ENCODE measurements at places on chromosomes 12 and 14.

GRCh38 chr12:93135286-93136239, 206.5 kb upstream of the EEA1 start:
- DNase-seq = peak; percentile 73

GRCh38 chr12:76259106-76259505, 89.1 kb downstream of the BBS10 start:
- DNase-seq = no peak

DNA sequence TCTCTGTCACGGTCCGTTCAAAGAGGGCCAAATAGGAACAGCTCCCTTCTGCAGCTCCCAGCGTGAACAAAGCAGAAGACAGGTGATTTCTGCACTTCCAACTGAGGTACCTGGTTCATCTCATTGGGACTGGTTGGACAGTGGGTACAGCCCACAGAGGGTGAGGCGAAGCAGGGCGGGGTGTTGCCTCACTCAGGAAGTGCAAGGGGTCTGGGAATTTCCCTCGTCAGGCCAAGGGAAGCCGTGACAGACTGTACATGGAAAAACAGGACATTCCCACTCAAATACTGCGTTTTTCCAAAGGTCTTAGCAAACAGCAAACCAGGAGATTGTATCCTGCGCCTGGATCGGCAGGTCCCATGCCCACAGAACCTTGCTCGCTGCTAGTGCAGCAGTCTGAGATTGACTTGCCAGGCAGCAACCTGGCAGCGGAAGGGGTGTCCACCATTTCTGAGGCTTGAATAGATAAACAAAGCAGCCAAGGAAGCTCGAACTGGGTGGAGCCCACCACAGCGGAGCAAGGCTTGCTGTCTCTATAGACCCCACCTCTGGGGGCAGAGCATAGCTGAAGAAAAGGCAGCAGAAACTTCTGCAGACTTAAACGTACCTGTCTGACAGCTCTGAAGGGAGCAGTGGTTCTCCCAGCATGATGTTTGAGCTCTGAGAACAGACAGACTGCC, 22.7 kb downstream of the SLC38A1 start:
- DNase-seq = no peak

GRCh38 chr12:103879878-103880277, 38.8 kb upstream of the NT5DC3 start:
- DNase-seq = no peak

DNA sequence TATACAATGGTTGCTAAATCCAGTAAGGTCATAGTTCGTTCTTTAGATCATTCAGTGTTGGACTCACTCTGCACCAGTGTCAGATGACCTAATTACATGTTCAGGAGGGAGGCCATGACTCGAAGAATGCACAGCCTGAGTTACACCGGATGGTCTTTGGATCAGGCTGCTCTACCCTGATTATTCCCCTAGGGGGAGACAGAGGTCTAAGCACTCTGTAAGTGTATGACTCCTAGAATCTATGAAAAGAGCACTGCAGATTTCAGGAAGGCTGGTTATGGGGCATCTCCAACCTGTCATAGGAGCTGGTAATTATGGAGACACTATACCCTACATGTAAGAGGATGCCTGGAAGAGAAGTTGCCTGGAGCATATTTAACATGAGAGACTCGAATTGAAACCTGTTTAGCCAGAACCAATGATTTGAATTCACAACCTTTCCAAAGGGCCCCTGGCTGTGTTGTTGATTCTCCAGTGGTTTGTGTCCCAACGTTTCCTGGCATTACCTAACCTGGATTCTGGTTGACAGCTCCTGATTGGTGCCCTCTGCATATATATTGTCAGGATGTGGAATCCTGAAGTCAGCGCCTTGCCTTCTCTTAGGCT, at the start of gene MUCL1:
TSS of gene MUCL1 (plus strand) at position 584 of the 606 bp plus-strand sequence. CDS start 67 bp downstream, outside the sequence.
- peak; percentile 70 for DNase-seq

GRCh38 chr14:52878469-52878868, 72.4 kb downstream of the FERMT2 start:
- DNase-seq = no peak

- DNase-seq = no peak
These were observed 98.8 kb downstream of the OSBPL8 start for GRCh38 chr12:76460807-76461206.

GRCh38 chr12:79737875-79738718, 47.3 kb upstream of the PAWR start:
- DNase-seq = peak; percentile 73

DNA sequence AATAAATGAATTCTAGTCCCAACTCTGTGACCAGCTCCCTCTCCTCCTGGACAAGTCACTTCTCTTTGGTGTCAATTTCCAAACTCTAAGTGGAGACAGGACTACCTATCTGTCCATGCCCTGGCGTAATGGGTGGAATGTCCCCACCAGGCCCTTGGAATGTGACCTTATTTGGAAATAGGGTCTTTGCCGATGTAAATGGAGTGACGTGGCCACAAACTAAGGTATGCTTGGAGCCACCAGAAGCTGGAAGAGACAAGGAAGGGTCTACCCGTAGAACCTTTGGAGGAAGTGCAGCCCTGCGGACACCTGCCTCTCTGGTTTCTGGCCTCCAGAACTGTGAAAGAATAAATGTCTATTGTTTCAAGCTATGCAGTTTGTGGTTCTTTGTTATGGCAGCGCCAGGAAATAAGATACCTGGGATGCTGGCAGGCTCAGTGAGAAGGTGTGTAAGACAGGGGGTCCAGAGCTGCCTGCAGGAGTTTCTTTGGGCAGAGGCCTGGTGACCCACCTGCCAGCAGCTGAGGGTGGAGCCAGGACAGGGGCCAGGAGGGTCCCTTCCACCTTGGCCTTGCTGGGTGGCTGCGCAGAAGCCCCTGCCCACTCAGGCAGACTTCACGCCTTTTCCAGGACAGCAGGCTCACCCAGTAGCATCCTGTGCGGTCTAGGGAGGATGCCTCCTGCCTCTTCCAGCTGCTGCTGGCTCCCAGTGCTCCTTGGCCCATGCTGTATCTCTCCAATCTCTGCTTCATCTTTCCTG, 45.8 kb downstream of the ARL6IP4 start:
- peak; percentile 19 for DNase-seq

DNA sequence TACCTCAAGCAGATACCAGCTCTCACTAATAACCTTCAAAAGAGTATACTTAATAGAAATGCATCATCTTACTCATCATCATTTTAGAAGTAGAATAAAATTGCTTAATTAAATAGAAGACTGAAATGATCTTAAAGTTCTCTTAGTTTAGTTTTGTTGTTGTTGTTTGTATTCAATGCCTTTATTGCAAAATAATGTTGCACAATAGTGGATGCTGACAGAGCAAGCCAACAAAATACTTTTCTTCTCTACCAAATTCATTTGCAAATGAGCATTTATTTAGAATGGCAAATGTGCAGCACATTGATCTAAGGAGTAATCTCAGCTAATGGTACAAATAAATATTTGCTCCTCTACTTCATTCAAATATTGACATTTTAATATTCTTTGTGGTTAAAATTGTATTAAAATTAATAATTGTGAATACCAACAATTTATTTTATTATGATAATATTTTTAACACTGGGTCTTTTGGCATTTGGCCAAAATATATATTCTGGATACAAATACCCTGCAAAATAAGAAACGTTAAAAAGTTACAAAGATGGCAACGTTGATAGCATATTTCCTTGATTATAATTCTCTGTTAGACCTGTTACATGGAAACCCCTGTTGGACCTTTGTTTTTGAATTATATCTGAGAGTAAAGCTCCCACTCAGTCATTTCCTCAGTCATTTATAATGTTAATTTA, 496.1 kb downstream of the RERGL start:
- DNase-seq = no peak

DNA sequence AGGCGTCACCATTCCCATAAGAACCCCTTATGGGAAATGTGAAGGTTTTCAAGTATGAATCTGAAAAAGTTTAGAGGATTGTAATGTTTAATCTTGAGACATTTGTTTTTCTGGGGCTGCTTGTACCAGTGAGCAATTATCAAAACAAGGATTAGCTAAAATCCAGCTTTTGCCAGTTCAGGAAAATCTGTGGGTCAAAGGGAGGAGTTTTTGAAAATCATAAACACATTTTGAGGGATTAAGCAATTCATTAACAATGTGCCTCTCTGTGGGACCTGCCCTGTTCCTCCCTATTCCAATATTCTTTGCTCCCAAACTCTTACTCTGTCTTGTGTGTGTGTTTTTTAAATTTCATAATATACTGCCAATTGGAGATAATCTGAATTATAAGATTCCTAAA, 11.7 kb upstream of the DAAM1 start:
- DNase-seq = no peak

- no peak for DNase-seq
These were observed 170.6 kb upstream of the PWP1 start for GRCh38 chr12:107514887-107515445.

- DNase-seq = no peak
These were observed 15.9 kb downstream of the PYROXD1 start for GRCh38 chr12:21453312-21453852.

DNA sequence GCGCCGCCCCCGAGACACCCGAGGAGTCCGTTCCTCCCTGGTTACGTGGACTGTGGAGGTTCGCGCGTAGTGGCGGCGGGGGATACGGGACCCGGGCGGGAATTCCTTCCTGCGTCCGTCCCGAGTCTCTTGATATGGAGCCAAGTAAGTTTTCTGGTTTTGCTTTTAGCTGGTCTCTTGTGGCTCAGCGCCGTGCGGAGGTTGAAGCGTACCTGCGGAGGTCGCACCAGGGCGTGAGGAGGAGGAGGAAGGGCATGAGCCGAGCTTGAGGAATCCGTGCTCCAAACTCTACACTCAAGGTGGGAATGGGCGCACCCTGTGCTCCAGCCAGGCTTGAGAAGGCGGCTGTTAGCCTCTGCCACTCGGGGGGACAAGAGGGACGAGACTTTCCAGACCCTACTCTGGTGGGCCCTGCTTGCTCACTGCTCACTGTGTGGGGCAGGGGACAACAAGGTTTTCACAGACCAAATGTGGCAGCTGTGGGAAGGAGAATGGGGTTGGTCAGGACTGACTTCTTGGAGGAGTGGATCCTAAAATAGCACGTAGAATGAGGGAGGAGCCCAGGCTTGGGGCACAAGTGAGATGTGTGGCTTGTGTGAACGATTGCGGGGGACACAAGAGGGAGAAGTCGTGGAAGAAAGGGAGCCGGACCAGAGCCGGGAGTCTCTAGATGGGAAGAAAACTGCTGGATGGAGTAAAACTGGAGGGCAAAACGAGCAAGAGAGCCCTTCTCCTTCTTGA, 577 bp downstream of the ATG101 start:
- DNase-seq = no peak

GRCh38 chr12:114693059-114693531, 9.1 kb upstream of the TBX3 start:
- no peak for DNase-seq

DNA sequence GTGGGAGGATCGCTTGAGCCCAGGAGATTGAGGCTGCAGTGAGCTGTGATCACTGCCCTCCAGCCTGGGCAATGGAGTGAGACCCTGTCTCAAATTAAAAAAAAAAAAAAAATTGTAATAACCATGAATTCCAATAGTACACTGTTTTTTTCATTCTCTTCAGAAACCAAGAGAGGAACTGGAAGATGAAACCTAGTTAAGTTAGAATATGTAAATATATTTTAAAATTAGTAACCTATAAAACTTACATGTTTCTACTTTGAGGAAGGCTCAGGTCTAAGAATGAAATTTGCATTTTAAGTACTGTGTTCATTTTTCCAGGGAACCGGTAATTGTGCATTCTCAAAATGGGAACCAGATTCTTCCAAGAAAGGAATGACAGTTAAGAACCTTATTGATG, 18.8 kb downstream of the KNTC1 start:
- DNase-seq = no peak

DNA sequence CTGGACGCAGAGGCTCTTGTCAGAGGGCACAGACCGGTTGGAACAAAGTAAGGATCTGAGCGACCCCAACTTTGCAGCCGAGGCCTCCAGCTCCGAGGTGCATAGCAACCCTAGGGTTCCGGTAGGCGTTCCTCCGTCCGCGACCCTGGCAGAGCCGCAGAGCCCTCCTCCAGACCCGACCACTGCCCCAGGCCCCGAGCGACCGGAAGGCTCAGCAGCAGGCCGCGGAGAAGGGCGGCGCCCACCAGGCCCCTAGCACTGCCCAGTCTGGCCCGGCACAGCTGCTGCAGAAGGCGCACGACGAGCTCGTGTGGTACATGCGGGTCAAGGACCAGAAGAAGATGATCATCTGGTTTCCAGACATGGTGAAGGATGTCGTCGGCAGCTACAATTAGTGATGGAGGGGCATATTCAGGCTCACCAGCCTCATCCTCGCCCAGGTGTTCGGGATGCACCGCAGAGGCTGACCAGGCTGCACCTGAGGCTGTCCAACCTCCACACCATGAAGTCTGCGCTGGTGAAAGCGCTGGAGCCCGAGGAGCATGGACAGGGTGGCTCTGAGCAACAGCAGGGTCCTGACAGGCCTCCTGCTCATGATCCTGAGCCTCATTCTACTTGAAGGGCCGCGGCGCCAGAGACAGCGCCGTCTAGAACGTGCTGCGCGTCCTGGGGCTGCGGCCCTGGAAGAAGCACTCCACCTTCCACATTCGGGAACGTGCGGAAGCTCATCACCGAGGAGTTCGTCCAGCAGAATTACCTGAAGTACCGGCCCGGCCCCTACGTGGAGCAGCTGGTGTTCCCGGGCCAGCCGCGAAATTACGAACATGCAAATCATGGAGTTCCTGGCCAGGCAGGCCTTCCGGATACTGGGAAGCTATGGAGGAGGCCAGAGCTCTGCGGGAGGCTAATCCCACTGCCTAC, 24.5 kb downstream of the CAPS2 start:
- DNase-seq = no peak

DNA sequence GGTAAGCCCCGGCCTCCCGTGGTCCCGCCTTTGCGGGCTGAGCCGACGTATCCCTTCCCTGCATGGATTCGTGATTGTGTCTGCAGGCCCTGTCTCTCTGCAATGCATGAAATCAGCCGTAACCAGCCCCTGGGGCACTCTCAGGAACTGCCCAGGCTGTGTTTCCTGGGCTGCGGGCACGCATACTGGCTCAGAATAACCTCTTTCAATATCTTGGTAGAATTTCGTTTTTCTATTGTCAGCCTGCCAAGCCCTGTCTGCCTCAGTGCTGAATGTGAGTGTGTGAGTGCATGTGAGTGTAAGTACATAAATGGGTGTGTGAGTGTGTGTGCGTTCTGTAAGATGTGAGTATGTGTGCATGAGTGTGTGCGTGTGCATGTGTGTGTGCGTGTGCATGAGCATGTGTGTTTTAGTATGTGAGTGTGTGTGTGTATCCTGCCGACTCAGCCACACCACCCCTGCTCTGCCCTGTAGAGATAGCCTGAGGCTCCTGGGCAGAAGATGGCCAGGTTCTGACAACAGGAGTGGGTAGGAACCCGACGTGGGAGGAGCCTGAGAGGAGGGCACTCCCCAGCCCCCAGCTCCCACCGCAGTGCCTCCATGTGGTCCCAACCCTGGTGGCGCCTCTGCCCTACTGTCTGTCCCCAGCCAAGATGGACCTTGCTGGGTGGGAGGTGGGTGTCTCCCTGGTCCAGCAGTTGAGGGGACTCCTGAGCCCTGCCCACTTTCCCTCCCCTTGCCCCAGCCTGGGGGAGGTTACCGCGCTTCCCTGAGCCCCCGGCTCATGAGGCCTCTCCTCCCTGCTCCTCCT, 268.8 kb downstream of the ADGRD1 start:
- DNase-seq = no peak

- DNase-seq = no peak
These were observed 23.3 kb downstream of the TAS2R7 start for GRCh38 chr12:10779103-10779502.
